Pons (tissue), 1 donor: ENCODE measurements at places on chromosomes 12 and 14.

DNA sequence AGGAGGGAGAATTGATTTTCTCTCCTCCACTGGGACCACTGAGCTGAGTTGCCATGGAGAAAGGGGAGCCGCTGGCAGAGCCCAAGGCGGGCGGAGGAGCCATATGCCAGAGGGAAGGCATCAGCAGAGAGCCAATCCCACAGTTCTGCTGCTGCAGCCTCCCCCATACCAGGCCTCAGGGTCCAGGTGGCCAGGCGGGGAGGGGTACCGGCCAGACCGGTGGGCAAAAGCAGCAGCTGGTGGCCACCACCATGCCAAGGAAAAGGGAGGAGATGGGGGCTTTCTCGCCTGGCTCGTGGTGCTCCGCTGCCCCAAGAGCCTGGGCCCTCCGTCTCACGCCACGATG, 72.8 kb downstream of the PITPNM2 start:
- DNase-seq, result no peak

DNA sequence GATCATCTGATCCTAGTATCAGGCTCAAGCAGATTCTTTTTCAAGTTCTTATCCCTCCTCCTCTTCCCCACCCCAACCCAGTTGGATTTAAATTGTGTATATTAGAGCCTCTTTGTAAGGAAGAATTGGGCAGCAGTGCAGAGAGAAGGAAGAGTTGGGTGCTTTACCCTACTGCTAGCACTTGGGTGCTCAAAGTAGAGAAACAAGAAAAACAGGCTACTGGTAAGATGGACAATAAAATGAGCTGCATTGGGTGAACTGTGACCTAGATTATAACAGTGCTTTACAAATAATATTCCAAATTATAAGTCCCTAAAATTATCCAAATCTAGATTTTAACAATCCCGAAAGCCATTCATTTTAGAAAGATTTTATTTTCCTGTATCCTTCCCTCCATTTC, 363.4 kb upstream of the GARIN6 start:
- DNase-seq, result no peak

GRCh38 chr12:92471551-92471950, 231.2 kb upstream of the PLEKHG7 start:
- no peak for DNase-seq

DNA sequence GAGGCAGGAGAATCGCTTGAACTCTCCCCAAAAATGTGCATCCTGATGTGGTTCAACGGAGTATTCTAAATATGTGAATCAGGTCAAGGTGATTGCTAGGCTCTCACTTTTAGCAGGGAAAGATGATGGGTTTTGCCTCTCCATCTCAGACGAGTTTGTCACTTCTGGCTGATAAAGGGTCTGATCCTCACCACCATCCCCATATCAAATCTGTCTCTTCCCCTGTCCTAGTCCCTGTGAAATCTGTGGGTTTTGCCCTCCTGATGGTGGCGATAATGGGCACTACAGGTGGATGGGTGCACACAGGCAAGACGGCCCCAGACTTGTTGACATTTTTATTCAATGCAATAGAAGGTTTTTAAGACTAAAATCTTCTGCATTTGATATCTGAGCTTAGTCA, 384.6 kb downstream of the GLT1D1 start:
- no peak for DNase-seq

DNA sequence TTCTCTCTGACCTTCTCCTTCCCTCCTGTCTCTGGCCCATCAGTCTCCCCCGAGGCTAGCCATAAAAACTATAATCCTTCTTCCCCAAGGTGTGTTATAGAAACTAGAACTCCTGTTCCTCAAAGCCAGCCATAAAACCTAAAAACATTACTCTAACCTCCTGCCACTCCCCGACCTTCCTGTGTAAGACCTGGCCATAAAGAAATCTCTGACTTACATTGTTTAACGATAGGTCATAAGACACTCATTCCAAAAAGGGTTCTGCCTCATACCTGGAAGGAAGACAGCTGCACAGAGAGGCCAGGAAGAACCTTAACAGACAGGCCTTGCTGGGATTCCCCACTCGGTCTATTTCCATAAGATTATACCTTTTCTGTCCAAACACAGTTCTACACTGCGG, 70.9 kb upstream of the EEA1 start:
- no peak for DNase-seq

GRCh38 chr12:52209321-52209720, 17.5 kb upstream of the KRT80 start:
- no peak for DNase-seq

DNA sequence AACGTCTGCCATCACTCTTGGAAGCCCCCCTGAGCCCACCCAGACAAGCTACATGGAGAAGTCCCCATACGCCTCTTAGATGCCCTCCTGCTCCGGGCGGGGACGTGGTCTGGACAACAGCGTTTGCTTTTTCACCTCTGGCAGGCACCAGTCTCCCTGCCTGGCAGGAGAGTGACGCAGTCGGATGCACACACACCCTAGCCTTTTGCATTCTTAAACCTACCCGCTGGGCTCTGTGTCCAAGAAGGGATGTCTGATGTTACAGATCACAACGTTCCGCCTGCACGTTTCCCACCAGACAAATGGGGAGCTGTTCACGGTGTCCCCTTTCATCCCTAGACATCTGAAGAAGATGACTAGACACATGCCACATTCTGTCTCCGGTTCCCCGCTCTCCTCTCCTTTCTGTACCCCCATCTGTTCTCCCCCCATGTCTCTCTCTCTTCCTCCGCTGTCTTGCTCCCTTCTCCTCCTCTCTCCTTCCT, 100.2 kb downstream of the RIMBP2 start:
- DNase-seq, result no peak

- DNase-seq, result no peak
Observed at GRCh38 chr14:54425537-54426274, 15.5 kb downstream of the CNIH1 start.

DNA sequence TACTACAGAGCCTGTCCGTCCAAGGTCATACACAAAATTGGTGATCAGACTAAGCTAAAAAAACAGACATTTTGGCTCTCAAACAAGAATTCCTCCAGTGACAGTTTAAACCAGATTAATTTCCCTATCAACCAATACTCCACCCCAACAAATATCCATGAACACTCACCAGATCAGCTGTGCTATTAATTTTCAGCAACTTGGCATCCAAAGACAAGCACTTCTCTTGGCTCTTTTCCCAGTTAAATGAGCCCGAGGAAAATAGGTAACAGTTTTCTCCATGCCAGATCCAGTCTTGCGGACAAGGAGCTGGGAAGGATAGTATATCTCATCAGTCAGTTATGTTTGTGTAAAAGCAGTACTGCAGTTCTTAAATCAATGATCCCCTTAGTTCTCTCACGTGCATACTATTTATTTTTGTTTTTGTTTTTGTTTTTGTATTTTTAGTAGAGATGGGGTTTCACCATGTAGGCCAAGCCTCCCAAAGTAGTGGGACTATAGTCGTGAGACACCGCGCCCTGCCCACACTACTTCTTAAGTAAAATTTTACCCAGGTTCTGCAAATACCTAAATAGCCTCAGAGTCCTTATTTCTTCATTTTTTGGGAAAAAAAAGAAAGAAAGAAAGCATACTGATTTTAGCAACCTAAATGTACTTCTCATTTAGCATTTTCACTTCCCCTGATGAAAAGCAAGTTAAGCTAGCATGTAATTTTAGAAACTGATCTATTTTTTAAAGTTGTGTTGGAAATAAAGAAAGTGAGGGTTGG, 11.1 kb downstream of the OLR1 start:
- peak; percentile 75 for DNase-seq

- no peak for DNase-seq
Observed at GRCh38 chr12:27185234-27186021, 58.7 kb upstream of the STK38L start.

GRCh38 chr12:43406801-43407200, 145.2 kb downstream of the ADAMTS20 start:
- DNase-seq, result no peak

DNA sequence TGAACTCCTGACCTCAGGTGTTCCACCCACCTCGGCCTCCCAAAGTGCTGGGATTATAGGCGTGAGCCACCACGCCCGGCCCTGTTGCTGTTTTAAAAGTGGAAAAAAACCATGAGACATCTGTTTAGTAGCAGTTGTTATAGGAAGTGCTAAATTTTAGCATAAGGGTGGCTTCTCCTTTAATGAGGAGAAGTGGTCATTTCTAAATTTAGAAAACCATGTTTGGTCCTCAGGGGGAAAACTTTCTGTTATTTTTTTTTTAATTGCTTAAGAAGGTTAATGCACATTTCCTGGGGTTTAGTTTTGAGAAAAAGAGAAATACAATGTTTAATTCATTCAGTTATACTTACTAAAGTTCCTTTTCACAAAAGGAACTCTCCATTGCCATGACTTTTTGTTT, 102.1 kb downstream of the MYRFL start:
- no peak for DNase-seq

DNA sequence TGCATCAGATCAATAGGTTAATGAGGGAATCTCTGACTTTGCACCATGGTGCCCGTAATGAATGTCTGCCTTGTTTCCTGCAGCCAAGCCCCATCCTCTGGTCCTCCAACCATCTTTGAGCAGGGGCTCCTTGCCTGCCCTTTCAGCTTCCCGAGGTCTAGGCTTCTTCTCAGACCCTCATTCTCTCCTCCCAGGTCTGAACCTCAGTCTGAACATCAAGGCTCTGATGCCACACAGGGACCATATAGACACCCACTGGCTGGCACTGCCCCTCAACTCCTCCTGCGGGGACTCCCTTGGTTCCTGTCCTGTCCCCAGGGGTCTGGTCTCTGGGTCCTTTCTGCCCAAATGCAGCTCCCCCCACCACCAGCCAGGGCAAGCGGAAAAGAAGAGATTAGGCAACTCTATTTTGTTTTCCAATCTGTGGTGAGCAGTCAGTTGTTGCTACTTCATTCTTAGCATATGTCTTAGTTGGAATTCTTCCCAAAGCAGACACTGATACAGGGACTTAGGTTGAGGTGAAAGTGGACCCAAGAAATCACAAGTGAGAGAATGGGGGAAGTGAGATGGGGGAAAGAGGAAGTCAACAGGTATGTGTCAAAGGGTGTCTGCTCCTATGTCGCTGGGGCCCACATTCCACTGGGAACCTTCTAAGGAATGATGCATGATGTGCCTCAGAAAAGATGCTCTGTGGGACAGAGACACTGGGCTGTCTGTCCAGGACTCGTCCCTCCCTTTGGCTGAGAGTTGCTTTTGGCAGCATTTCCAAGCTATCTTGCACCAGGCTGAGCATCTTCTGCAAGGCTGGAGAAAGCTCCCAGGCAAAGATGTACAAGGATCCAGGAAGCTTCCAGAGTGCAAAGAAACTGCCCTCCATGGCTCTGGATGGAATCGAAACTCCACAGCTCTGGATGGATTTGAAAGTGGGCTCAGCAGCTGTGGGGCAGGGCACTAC, 1096.5 kb upstream of the TMEM132C start:
- no peak for DNase-seq

DNA sequence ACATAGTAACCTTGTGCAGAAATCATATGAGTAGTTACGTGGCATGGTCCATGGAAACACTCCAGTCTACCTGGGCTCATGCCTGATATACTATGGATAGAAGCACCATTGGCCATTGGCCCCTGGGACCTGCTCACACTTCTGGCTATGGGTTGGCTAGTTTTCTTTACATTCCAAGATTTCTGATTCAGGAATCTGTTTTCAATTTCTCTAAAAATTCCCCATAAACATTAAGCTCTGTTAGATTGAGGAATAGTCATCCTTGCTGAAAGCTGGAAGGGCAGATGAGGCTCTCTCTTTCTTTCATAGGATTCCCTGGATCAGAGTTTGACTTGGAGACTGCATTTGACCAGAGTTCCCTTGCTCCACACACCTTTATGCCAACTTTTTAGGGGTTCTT, 37.3 kb upstream of the RAP1B start:
- no peak for DNase-seq
